ENCODE measurements at places on chromosomes 1 and 21.
A peak's percentile ranks its signal among the peaks of the same experiment; 100 is the strongest.

GRCh38 chr1:36635284-36635683, 152.6 kb upstream of the CSF3R start:
- no peak for DNase-seq

DNA sequence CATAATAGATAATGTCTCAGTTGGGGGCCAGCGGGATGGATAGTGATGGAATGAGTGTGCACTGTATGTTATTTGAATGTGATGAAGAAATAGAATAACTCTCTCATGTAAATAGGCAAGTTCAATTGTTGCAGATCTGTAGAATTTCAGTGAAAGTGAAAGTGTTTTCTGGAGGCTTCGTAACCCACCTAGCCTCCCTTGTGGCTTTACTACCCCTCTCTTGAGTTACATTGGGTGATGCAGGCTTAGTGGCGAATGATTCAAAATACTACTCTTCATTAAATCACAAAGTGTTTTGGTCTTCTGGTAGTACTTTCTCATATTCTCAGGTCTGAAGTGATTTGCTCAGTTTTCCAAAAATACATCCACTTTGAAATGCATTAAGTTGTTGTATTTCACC, 411.9 kb downstream of the ZP4 start:
- DNase-seq = no peak

DNA sequence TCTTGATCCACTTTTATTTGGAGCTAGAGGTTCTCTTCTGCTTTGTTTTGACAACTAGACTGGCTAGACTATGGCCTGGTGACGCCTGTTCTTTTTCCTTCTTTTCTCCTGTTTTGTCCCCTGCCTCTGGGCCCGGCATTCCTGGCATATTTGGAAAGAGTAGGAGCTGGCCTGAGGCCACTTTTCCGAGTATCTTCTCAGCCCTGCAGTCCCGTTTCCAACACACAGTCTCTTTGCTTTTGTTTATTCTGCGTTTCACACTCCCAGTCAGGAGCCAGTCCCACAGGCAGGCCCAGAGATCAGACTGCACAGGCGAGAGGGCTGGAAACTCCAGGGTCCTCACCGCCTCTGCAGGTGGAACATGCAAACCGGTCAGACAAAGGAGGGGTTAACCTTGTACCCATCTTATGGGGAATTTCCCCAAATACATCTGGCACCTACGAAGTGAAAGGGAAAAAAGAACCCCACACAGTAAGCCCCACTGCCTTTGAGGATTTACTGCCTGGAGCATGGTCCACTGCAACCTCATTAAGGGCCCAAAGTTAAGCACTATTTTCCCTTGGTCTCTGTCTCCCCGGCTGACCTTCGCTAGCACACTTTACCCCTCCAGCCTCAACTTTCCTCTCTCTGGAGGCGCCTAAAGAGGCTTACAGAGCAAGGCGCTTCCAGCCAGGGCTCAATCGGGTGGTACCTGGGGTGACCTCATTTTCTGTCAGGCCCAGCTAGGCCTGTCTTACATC, 141.1 kb downstream of the TOMM20 start:
- DNase-seq = peak; percentile 83

DNA sequence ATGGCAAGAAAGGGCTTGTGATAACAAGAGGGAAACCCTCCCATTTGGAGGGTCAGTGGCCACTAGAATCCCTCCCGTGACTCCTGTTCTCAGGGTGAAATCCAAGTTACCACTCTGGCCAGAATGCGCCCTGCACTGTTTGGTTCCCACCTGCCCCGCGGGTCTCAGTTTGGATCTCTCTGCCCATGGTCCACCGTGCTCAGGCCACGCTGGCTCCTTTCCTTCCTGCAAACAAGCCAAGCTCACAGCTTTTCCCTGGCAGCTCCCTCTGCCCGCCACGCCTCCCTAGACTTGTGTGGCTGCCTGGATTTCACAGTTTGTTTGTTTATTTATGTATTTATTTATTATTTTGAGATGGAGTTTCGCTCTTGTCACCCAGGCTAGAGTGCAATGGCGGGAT, 179.5 kb upstream of the VAMP3 start:
- DNase-seq = no peak

- no peak for DNase-seq
These were observed 24.4 kb upstream of the RGS2 start for GRCh38 chr1:192784397-192784796.

DNA sequence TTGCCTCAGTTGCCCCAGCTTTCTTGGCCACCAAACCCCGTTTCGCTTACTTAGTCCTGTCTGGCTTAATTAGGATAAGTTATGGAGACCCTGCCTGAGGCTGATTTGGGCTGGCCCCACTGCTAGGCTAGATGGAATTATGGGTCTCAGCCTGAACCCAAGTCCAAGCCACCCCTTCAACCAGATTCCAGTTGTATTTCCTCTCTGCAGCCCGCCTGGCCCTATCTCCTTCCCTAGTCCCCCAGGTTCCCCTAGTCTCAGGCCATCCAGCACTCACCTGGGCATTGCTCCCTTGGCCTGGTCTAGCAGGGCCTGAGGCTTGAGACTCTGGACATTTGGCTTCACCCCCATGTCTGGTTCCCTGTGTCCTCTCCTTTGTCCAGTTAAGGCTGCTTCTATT, 111.7 kb upstream of the IPO9 start:
- no peak for DNase-seq

DNA sequence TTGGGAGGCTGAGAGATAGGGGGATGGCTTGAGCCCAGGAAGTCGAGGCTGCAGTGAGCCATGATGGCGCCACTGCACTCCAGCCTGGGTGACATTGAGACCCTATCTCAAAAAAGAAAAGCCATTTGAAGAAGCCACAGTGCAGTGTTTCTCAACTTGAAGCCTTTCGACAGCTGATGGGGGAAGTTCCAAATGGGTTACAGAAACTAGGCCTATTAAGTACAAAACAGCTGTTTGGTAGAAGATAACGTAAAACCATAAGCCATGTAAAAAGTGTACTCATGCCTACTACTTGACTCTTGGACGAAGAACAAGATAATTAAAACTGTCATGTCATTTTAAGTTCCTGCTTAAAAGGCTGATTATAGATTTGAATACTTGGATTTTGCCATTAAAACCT, 16.6 kb downstream of the COPA start:
- DNase-seq = no peak

DNA sequence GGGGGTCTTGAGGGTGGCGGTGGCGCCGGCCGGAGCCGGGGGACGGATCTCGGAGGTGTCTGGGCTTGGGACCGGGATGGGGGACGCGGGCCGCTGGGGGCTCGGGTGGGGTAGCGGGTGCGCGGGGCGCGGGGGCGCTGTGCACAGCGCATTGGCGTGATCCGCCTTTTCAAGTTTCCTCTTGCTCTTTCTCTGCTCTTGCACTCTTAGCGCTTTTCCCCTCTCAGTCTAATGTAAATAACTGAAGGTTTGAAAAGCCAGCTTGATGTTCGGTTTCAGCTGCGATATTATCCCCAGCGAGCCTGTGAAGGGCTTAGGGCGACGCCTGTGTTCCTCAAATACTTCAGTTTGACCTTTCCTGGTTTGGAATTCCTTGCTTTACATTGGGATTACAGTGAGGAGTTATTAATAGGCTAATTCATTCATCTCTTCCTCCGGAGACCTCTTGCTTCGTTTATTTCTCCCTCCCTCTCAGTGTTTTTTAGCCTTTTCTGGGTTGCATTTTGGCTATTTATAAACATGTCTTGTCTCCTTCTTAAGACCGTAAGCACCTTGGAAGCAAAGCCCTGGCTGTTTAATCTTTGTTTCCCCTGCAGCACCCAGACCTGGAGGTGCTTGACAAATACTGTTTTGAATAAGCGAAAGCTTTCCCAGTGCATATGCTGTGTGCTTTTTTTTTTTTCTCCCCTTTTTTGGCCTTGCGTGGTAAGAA, 693 bp downstream of the RAB4A start:
- DNase-seq = no peak

DNA sequence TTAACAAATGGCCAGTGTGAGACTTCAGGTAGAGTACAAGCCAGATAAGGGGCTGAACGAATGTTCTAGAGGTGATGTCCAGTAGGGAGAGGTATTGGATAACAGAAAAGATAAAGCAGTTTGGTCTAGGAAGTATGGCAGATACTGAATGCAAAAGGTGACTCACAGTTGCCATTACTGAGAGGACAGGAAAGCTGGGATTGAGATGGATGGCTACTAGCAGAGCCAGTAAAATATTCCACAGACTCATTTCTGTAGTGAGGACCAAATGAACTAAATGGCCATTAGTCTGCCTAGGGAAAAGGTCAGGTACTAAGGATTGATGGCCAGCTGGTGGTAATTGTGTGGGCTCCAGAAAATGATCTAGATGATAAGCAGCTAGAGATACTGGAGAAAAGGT, 11.5 kb downstream of the MACO1 start:
- DNase-seq = no peak

- DNase-seq = no peak
These were observed 10.4 kb downstream of the CLEC20A start for GRCh38 chr1:178486100-178487069.

DNA sequence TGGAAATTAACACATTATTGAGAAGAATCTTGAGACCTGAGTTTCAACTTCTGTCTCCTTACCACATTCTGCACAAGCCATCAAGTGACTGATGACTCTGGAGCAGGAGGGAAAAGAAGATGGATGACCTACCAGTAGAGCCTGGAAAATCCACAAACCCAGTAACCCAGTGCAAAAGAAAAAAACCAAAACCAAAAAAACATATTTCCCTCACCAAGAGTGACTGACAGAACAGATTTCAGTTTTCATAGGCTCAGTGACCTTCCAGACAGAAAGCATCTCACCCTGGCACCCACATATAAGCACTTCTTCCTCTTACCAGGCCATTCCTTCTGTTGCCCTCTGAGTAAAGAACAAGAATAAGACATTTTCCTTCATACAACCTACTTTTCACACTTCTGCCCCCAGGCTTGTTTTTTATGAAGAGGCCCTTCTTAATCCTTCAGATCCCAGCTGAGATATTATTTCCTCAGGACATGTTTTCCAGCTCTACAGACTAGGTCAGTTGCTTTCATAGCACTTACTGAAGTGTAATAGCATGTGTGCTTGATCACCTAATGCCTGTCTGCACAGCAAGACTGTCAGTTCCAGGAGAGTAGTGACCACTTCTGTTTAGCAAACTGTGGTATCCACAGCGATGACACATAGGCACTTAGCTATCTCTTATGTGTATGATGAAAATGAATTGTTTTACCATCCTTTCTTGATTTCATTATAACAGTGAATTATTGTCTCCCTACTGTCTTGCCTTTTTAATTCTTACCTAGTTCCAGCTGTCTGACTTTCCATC, 4.0 kb downstream of the TSACC start:
- DNase-seq = no peak

DNA sequence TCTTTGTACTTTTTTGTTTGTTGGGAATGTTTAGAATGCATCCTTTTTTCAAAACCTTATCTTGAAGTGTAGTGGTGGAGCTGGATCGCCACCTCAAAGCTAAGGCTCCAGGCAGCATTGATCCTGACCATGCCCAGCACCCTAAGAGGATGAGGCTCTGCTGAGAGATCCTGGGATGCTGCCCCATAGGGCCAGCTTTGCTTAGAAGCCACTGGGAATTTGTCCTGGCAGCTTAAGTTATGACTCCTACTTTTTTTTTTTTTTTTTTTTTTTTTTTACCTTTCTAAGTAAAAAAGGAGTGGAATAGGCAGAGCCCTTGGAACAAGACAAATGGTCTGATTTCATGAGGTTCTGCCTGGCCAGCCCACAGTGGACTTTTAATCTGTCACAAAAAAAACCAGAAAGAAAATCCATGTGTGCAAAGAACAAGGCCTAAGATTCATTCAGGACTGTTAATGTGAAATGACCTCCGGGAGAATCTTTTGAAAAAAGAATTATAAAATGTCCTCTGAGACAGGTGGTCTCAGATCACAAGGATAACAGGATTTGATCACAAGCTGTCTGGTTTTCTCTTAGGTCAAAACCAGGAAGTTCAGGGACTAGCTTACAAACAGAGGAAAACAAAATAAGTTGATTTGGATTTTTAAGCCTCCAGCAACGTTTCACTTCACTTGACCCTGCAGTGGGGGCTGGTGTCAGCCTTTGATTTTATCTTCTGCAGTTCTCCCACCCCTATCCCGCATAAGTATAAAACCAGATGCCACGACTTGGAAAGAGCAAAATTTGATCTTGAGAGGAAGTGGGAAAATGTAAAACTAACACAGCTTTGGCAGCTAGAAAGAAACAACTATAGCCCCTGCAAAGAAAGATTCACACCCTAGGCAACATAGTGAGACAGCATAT, 25.9 kb upstream of the RAP1A start:
- no peak for DNase-seq

- DNase-seq = no peak
These were observed 18.2 kb upstream of the LHX4 start for GRCh38 chr1:180211860-180212229.

- DNase-seq = no peak
These were observed 19.6 kb upstream of the FAM89A start for GRCh38 chr1:231059566-231060193.

- DNase-seq = no peak
These were observed 5.9 kb upstream of the DPT start for GRCh38 chr1:168734946-168735345.

DNA sequence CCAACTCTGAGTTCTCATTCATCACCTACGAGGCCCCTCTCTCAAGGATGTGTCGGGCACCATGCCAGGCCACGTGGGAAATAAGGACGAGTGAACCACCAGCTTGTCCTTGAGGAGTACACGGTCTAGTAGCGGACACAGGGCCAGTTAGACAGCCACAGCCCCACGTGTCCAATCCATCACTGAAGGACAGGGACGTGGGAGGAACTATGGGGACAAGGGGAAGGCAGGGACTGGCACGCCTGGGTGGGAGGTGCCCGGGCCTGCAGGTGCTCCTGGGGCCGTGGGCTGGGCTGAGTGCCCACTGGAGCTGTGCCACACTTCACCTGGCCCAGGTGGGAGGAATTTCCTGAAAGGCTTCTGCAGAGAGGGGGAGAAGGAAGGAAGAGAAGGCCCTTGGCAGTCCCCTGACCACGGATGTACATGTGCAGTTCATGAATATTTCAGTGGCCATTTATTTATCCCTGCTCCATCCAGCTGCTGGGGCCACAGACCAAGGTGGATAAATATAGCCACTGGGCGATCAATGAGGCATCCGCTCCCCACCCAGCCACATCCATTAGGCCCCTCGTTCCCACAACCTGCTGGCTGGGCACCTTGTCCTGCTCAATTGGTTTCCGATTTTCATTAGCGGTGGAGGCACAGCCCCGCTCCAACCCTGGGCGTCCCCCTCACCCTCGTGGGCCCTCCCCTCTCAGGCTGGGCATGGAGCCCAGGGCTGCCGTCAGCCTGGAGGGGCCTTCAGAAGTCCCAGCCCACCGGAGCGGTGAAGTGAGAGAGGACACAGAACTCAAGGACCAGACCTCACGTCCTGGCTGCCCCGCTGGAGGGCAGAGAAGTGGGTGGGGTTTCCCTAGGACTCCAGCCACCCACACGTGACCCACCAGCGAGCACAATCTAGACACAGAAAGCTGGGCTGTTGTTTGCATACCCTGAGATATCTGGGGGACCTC, 59.5 kb downstream of the CASZ1 start:
- peak; percentile 38 for DNase-seq

GRCh38 chr1:87132284-87132870, 196.3 kb upstream of the LMO4 start:
- DNase-seq = peak; percentile 42

GRCh38 chr1:91877574-91878208, 8.3 kb downstream of the TGFBR3 start:
- DNase-seq = no peak

GRCh38 chr21:38490411-38491020, 7.8 kb downstream of the ERG start:
- no peak for DNase-seq

Data from femur (tissue), 1 donor.